ENCODE measurements at places on chromosomes 4 and X. TPM values are rescaled to one million over a fixed set of nuclear protein-coding genes. Genes with fewer than 3 reads are reported as not detected.

DNA sequence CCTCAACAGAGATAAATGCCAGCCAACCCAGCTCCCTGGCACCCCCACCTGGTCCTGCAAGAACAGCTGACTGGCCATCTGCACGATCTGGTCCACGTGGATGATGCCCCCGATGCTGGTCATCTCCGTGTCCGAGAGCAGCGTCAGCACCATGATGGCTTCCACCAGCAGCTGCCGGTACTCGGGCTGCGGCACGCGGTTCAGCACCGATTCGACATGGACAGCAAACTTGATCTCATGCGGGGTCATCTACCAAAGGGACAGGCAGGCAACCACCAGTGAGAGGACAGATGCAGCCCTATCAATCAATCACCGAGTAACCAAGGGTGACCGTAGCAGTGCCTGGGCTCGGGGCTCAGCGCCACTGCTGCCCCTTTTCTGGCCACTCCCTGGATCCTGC lies 89.8 kb downstream of the PHKA2 start:
- no peak for DNase-seq
- H3K27ac ChIP-seq: no peak overlapping the region
- H3K4me3 ChIP-seq: no peak overlapping the region
- no peaks in the 10 kb centered on the region for H3K27me3 ChIP-seq

Gene ADAMTS3
- not detected for total RNA-seq

DNA sequence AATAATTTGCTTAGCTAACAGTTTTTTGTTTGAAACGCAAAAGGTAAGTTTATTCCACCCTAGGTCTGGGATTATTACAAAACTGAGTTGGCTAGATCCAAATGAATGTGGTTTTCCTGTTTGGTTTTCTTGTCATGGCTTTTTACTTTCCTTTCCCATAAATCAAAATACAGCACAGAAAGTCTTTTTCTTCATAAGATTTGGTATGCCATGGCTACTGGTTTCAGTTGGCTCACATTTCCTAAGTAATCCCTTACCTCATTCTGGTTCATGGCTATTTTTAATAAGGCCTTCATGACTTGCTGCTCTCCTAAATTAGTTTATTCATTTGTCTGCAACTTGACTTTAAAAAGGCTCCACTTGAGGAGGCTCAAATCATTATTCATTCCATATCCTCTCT lies 12.9 kb upstream of the PAK3 start:
- DNase-seq: no peak
- no peaks in the 10 kb centered on the region for H3K4me1 ChIP-seq
- no peak overlapping the region for H3K4me3 ChIP-seq

- H3K27me3 ChIP-seq: no peaks in the 10 kb centered on the region
- no peak overlapping the region for H3K27ac ChIP-seq
- DNase-seq: no peak
- no peaks in the 10 kb centered on the region for H3K4me1 ChIP-seq
Measured at GRCh38 chr4:148776941-148777340, 334.7 kb upstream of the NR3C2 start.

DNA sequence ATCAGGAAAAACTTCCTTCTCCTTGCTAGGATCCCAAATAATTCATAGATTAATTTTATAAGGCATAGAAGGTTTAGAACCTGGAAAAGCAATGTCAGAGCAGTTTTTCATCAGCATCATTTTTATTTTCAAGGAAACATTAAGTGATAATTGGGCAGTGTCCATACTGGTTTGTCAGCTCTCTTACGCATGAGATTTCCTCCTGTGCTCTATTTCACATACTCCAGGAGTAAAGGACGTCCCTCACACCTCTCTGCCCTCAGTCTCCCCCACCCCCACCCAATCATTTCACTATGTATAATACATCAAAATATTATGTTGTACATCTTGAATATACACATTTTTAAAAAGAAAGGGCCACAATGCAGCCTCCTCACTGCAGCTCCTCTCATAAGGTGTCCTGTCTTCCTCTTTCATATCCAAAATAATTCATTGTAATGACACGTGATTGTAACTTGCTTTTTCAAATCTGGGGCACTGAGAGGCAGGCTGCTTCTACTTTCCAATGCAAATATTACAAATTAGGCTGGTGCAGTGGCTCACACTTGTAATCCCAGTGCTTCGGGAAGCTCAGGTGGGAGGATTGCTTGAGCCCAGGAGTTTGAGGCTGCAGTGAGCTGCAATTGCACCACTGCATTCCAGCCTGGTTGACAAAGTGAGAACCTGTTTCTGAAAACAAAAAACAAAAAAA lies 34.4 kb downstream of the ARHGEF38 start:
- DNase-seq: no peak
- no peaks in the 10 kb centered on the region for H3K36me3 ChIP-seq
- H3K4me3 ChIP-seq: no peak overlapping the region
- H3K27ac ChIP-seq: no peak overlapping the region

- no peak overlapping the region for H3K27ac ChIP-seq
- DNase-seq: no peak
- H3K36me3 ChIP-seq: peaks cover 42% of the 10 kb centered on the region
- no peak overlapping the region for H3K4me3 ChIP-seq
- H3K27me3 ChIP-seq: no peaks in the 10 kb centered on the region
Measured at GRCh38 chr4:83054928-83055327, 19.9 kb downstream of the COPS4 start.

Gene TMEM271
- total RNA-seq: not detected

DNA sequence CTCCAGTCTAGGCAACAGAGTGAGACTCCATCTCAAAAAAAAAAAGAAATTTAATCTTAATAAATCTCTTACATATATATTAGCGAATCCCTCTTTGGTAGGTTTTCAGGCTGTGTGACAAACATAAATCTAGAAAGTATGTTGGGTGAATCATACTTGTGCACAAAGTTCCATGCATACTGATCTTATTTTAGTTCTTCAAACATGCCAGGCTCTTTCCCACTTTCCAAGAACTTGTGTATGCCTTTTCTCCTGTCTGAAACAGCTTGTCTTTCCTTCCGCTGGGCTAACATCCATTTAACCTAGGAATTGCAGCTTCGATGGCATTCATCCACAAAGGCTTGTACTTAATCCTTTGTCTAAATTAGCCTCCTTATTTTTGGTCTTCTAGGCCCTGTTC lies 156.6 kb upstream of the CASK start:
- H3K36me3 ChIP-seq: no peaks in the 10 kb centered on the region
- H3K4me1 ChIP-seq: peaks cover 5% of the 10 kb centered on the region
- DNase-seq: no peak

GRCh38 chrX:31070057-31070468 lies 1.8 kb downstream of the FTHL17 start:
- no peak for DNase-seq
- no peak overlapping the region for H3K4me3 ChIP-seq
- H3K27ac ChIP-seq: no peak overlapping the region
- H3K36me3 ChIP-seq: no peaks in the 10 kb centered on the region
- H3K4me1 ChIP-seq: no peaks in the 10 kb centered on the region

GRCh38 chr4:128284317-128284716 lies 3.3 kb downstream of the PGRMC2 start:
- no peak overlapping the region for H3K27ac ChIP-seq
- H3K4me3 ChIP-seq: no peak overlapping the region
- DNase-seq: no peak
- H3K27me3 ChIP-seq: no peaks in the 10 kb centered on the region
- H3K36me3 ChIP-seq: peaks cover 57% of the 10 kb centered on the region

GRCh38 chr4:98663226-98664006 lies 5.0 kb upstream of the TSPAN5 start:
- peak overlapping the region; percentile 40 for H3K4me3 ChIP-seq
- no peaks in the 10 kb centered on the region for H3K27me3 ChIP-seq
- DNase-seq: peak; percentile 47
- H3K4me1 ChIP-seq: peaks cover 54% of the 10 kb centered on the region

DNA sequence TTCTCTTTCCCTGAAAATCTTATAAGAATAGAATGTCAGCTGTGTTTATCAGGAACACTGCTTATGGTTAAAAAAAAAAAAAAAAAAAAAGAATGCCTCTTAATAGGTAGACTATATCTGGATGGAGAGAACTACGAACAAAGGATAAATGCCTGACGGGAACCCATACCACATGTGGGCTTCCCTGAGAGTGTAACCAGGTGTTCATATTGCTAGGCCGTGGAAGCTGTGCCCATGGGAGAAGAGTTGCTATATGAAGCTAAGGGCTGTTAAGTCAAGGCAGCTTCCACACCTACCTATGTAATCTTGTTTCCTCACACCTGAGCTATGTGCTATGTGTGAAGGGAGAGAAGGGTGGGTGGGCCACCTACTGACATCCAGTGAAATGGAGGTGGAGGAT lies 27.3 kb downstream of the TMEM184C start:
- H3K36me3 ChIP-seq: peaks cover 58% of the 10 kb centered on the region
- H3K4me3 ChIP-seq: no peak overlapping the region
- no peak overlapping the region for H3K27ac ChIP-seq
- no peaks in the 10 kb centered on the region for H3K27me3 ChIP-seq

DNA sequence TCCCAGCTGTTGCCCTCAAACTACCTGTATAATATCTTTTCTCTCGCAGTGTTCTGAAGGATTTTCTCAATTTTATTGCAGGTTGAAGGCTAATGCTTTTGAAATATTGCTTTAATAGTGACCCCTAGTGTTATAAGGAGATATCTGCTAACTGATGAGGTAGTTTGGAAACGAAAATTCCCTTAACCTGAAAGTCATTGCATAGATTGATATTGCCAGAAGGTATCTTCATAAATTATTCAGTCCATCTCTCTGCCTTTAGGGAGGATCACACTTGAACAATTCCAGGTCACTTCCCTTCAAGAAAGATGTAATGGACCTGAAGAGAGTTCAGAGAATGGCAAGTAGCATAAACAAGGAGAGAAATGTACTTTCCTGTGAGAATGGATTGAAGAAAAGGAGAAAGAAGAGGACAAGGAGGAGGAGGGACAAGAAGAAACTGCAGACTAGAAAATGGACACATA lies 44.1 kb downstream of the TIGD4 start:
- no peak overlapping the region for H3K27ac ChIP-seq
- DNase-seq: no peak
- H3K27me3 ChIP-seq: peaks cover 8% of the 10 kb centered on the region

GRCh38 chr4:20252656-20253282 lies 1.1 kb downstream of the SLIT2 start:
- peaks cover 5% of the 10 kb centered on the region for H3K4me1 ChIP-seq
- H3K4me3 ChIP-seq: peak overlapping the region; percentile 57
- no peak for DNase-seq
- H3K36me3 ChIP-seq: no peaks in the 10 kb centered on the region
- H3K27ac ChIP-seq: no peak overlapping the region
- peaks cover 44% of the 10 kb centered on the region for H3K27me3 ChIP-seq

DNA sequence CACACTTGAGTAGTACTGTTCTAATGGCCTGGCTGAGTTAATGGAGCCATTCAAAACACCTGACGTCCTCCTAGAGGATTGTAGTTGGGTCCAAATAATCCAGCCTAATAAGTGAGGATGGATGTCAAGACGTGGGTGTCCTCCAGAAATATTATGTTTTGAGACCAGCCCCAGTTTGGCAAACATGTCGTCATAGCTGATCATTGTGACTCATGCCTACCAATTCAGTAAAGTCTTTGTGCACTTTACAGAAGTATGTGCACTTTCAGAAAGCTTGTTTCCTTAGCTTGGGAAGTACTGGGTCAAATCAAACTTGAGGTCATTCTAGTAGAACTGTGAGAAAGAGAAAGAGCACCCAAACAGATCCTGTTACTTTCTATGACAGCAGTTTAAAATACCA lies 37.6 kb upstream of the GLRA2 start:
- H3K27ac ChIP-seq: no peak overlapping the region
- H3K4me1 ChIP-seq: peaks cover 9% of the 10 kb centered on the region
- no peaks in the 10 kb centered on the region for H3K27me3 ChIP-seq
- no peak overlapping the region for H3K4me3 ChIP-seq
- no peaks in the 10 kb centered on the region for H3K36me3 ChIP-seq

DNA sequence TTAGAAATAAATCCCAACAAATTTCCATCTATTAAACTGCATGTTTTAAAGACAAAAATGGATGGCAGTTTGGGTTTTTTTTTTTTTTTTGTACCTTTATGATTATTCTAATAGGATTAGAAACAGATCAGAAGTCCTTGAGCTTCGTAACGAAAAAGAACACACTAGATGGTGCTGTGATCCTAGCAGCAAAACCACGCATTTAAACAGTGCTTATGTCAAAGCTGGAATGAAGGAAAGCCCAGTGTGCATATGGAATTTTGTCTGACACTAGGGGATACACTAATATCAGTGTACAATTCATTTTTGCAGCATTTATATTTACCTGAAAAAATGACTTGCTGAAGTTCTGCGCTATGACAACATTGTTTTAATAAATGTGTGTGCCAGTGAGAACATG lies 229.1 kb downstream of the VEGFC start:
- no peaks in the 10 kb centered on the region for H3K27me3 ChIP-seq
- DNase-seq: no peak
- H3K4me1 ChIP-seq: no peaks in the 10 kb centered on the region
- H3K27ac ChIP-seq: no peak overlapping the region

- H3K27ac ChIP-seq: no peak overlapping the region
- no peak overlapping the region for H3K4me3 ChIP-seq
- no peaks in the 10 kb centered on the region for H3K36me3 ChIP-seq
Measured at GRCh38 chr4:155079871-155080270, 128.6 kb upstream of the NPY2R start.

DNA sequence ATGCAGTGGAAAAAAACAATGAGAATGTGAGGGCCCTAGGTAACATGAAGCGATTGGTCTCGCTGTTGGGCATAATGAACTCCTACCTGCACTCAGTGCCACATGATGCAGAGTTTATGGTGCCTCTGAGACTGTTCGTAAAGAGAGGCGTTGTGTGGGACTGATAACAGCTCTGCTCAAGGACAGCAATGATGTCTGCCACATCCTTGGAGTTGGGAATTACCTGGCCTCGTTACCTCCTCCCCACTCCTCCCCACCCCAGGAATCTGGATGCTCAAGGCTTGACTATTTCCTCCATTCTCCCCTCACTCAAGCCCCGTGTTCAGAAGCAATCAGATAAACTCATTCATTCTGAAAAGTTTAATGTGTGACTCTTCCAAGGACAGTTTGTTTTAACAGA lies 148.0 kb upstream of the JADE1 start:
- no peaks in the 10 kb centered on the region for H3K4me1 ChIP-seq
- no peak overlapping the region for H3K27ac ChIP-seq
- no peak overlapping the region for H3K4me3 ChIP-seq
- H3K27me3 ChIP-seq: peaks cover under 1% of the 10 kb centered on the region

Gene CYTL1
- not detected for total RNA-seq

DNA sequence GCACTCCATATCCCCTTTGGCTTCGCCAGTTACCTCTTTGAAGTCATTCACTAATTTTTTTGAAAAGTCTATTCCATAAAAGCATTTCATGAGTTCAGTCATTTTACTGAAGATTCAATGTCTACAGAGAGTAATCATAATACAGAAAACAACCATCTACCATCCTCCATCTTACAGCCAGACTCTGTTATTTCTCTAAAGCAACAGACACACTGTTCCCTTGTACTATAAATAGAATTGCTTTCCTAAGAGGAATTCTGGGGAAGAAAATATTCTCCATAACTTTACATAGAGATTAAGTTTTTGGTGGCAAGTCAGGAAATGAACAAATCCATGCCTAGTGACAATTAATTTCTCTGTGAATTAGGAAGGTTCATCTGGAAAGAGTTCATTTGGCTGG lies 37.0 kb downstream of the XK start:
- H3K27me3 ChIP-seq: peaks cover 3% of the 10 kb centered on the region
- H3K36me3 ChIP-seq: no peaks in the 10 kb centered on the region
- DNase-seq: no peak
- H3K27ac ChIP-seq: no peak overlapping the region
- no peaks in the 10 kb centered on the region for H3K4me1 ChIP-seq

Gene ZNF674
- 2.5 TPM for total RNA-seq
